ENCODE measurements at places on chromosomes 3 and 15. TPM values are rescaled to one million over a fixed set of nuclear protein-coding genes. Genes with fewer than 3 reads are reported as not detected.

The LSAMP gene
- not detected for total RNA-seq

The GHSR gene
- not detected for total RNA-seq

The ADAMTS17 gene
- total RNA-seq, result 2.1 TPM

The MYH15 gene
- total RNA-seq, result 0.42 TPM

The OR5H14 gene
- not detected for total RNA-seq

The DGKG gene
- 0.78 TPM for total RNA-seq

The DCBLD2 gene
- 0.93 TPM for total RNA-seq

The SAMD7 gene
- total RNA-seq, result not detected

The SYNM gene
- 2.8 TPM for total RNA-seq

The SLC28A1 gene
- total RNA-seq, result not detected

The SLC9A9 gene
- 19.3 TPM for total RNA-seq

The IL5RA gene
- not detected for total RNA-seq

The RETNLB gene
- not detected for total RNA-seq

The ADGRG7 gene
- total RNA-seq, result not detected

Data from T-helper 1 cell treated with Interleukin-12 subunit alpha and Interleukin-12 subunit beta and Interleukin-4 antibody, amounts not matched to agents 30 ng/mL and 1 ng/mL, for 36 hours (primary cell).